Astrocyte (in vitro differentiated cells and primary cell): ENCODE measurements at places on chromosomes 5 and 9. TPM values are rescaled to one million over a fixed set of nuclear protein-coding genes. Genes with fewer than 3 reads are reported as not detected.

PPP1R26 gene
- 10.6 and 11.3 TPM in 2 replicates for total RNA-seq

TYRP1 gene
- total RNA-seq, result 0.26 and 0.73 TPM in 2 replicates

AP3B1 gene
- total RNA-seq, result 64.8 and 66.8 TPM in 2 replicates

REEP2 gene
- total RNA-seq, result 16.0 and 17.2 TPM in 2 replicates

DBH gene
- not detected in 2 replicates for total RNA-seq

ZDHHC11B gene
- 0.23 and 0.29 TPM in 2 replicates for total RNA-seq

SOHLH1 gene
- not detected in 2 replicates for total RNA-seq

AQP3 gene
- total RNA-seq, result 3.2 and 4.6 TPM in 2 replicates

ZBTB34 gene
- total RNA-seq, result 13.3 and 14.7 TPM in 2 replicates

CCL19 gene
- total RNA-seq, result not detected in 2 replicates

RNF208 gene
- total RNA-seq, result 4.3 and 4.9 TPM in 2 replicates

TEX48 gene
- total RNA-seq, result not detected in 2 replicates

LVRN gene
- total RNA-seq, result 0.58 and 0.64 TPM in 2 replicates

PNPLA7 gene
- 2.6 and 2.9 TPM in 2 replicates for total RNA-seq

ADAMTS19 gene
- 0.61 and 0.87 TPM in 2 replicates for total RNA-seq

CDKN2A gene
- 71.6 and 81.4 TPM in 2 replicates for total RNA-seq

CCL28 gene
- 0.16 TPM in 1 of 2 replicates, not detected in the other for total RNA-seq

ORM2 gene
- total RNA-seq, result not detected in 2 replicates

CDH10 gene
- total RNA-seq, result 6.4 and 6.9 TPM in 2 replicates

SNCB gene
- total RNA-seq, result 2.7 and 3.4 TPM in 2 replicates

ARL10 gene
- total RNA-seq, result 13.2 and 14.3 TPM in 2 replicates

ABCA2 gene
- total RNA-seq, result 16.2 and 20.0 TPM in 2 replicates

MVB12B gene
- 12.8 and 13.2 TPM in 2 replicates for total RNA-seq

CXXC5 gene
- total RNA-seq, result 151 and 185 TPM in 2 replicates

PCDHA12 gene
- 13.8 and 16.0 TPM in 2 replicates for total RNA-seq

COL23A1 gene
- total RNA-seq, result 0.16 and 0.19 TPM in 2 replicates

SPARC gene
- 15,667 and 20,724 TPM in 2 replicates for total RNA-seq

DNAJC21 gene
- total RNA-seq, result 58.9 and 66.4 TPM in 2 replicates

MAML1 gene
- 24.7 and 26.0 TPM in 2 replicates for total RNA-seq

PCDHGB4 gene
- 13.6 and 15.7 TPM in 2 replicates for total RNA-seq

SARDH gene
- total RNA-seq, result 2.8 and 3.7 TPM in 2 replicates

ZNF483 gene
- total RNA-seq, result 1.8 and 2.5 TPM in 2 replicates

TSC1 gene
- 45.5 and 50.6 TPM in 2 replicates for total RNA-seq

FOXI1 gene
- total RNA-seq, result not detected in 2 replicates

ITGA1 gene
- 73.7 and 83.1 TPM in 2 replicates for total RNA-seq
